ENCODE measurements at places on chromosomes 1 and 21.

GRCh38 chr1:73953186-73953585, 244.8 kb downstream of the LRRIQ3 start:
- no peak for DNase-seq

- peak; percentile 9 for DNase-seq
These were observed 1.1 kb upstream of the YBX1 start for GRCh38 chr1:42680921-42681683.

GRCh38 chr1:66750577-66750976, 1.7 kb upstream of the DYNLT5 start:
- DNase-seq: no peak

DNA sequence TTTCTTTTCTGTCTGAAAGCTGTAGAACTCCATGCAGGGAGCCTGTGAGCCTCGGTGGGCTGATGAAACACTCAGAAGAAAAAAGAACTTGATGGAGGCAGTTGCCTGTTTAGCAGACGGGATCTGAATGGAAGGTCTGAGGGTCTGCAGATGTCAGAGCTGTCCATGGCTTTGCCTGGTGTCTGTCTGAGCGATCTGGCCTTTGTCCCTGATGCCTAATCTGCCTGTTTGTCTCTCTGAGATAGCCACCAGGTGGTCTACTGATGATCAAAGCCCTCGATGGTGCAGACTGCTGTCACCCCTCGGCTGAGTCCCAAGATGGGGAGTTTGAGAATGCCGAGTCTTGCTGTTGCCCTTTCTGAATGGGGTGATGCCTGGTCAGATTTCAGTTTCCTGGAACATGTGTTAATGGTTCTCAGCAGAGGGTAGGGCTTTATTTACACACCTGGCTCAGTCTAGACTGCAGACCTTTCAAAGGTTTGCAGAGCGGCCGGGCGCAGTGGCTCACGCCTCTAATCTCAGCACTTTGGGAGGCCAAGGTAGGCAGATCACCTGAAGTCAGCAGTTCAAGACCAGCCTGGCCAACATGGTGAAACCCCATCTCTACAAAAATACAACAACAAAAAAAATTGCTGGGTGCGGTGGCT, 90.4 kb downstream of the KIF26B start:
- no peak for DNase-seq

GRCh38 chr1:202179828-202180750, 13.5 kb upstream of the LGR6 start:
- DNase-seq: no peak

- no peak for DNase-seq
These were observed 164.4 kb downstream of the NTPCR start for GRCh38 chr1:233114860-233115259.

GRCh38 chr1:31764312-31765040, at the start of gene ADGRB2:
Gene ADGRB2, minus strand, starts transcription at chr1:31764340. Its CDS starts 7,119 bp downstream, at chr1:31757221.
- DNase-seq: no peak

DNA sequence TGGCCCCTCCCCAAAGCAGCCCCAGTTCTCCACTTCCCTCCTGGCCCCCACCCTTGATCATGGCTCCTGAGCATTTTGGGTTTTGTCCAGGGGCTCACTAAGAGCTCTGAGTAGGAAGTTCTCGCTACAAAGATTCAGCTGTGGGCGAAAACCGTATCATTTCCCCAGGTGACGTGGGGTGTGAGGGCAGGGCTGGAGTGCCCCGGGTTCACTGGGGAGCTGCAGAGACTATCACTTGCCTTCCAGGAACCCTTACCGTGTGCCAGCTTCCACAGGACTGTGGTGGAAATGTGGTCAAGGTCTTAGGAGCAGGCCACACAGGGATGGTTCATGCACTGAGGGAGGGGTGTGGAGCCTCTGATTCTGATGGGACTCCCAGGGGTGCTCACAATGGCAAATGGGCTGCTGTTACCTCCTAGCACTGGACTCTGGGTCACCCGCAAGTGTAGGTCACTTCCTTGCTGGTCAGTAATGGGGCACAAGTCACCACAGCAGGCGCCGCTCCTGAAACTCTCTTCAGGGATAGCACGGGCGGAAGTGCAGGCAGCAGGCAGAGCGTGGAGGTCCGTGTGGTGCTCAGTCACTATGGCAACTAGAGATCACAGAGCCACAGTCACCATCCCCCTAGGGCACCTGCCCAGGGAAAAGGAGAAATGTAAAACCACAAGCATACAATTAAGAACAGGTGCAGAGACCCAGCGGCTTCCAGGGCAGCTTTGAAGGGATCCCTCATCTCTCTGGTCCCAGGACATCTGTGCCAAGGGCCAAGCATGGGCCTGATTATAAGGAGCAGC, 35.4 kb downstream of the RSPH1 start:
- DNase-seq: no peak

DNA sequence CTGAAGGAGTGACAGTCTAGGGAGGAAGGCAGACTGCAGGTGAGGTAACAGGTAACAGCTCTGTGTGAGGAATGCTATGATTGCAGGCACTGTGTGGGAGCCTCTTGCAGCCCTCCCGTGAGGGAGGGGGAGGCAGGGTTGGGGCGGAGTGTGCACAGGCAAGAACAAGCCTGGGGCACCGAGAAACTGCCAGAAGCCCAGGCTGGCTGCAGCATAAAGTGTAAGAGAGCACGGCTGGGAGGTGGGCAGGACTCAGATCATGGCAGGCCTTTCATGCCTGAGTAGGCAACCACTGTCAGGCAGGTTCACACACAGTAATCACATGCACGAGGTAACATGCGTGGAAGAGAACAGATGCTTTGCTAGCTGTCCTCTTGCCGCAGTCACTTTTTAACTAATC, 11.3 kb upstream of the RHEX start:
- DNase-seq: no peak

DNA sequence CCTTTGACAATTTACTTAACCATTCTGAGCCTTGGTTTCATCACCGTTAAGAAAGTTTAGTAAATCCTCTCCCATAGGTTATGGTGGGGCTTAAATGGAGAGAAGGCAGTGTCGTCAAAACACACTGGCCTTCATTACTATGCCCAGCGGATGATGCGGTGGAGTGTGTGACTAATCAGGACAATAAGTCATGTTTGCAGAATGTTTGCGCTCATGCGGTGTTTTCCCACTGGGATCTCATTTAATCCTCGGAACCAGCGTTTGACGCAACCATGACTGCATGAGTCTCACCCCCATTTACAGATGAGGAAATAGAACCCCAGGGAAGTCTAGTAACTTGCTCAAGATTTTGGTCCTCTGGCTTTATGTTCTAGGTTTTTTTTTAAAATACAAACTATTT, 17.5 kb downstream of the SLC26A9 start:
- DNase-seq: no peak

DNA sequence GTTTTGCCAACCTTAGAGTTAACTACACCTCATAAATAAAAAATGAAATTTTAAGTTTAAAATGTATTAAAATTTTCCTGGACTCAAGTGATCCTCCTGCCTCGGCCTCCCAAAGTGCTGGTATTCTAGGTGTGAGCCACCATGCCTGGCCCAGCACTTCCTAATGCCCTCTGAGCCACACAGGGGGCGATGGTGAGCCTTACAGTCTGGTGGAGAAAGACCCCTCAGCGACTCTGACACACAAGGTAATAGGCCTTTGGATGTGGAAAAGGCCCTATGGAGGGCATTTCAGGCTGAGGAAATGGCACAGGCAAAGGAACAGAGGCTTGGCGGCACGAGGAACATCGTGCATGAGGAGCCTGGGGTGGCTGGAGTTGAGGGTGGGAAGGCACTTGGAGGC, 6.7 kb downstream of the CITED4 start:
- DNase-seq: no peak
